ENCODE measurements at places on chromosomes 12 and 14.

GRCh38 chr12:48423171-48423570 is 49.2 kb upstream of the ANP32D start:
- no peak for DNase-seq

GRCh38 chr12:55724226-55724939 is 4.2 kb downstream of the RDH5 start:
- peak; percentile 39 for DNase-seq

GRCh38 chr14:68733086-68733914 is 59.6 kb downstream of the ZFP36L1 start:
- no peak for DNase-seq

DNA sequence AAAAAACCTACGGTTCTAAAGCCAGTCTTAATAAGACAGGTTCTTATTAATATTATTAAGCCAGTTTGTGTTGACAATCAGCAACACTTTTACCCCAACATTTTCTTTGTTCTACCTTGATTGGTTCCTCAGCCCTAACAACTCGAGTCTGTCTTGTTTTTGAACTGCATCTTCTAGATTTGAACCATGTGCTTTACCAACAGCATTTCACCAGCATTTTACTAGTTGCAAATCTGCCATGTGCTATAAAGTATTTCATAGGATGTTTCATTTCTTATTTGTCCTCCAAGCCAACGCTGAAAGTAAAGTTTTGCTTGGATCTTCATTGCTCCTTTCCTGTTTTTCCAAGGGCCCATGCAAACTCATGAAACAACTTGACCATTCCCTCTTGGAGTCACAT is 133.4 kb downstream of the ST8SIA1 start:
- no peak for DNase-seq

DNA sequence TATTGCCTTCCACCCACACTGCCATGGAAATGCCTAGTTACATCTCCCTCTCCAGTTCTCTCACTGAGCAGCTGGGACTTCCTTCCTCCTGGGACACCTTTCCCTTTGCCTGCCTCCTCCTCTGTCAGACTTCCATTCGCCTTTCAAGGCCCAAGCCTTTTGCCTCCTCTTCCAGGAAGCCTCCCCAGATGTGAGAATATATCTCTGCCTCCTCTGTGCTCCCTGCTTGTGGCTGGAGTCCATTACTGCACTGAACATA is 3.1 kb downstream of the IFI27L2 start:
- no peak for DNase-seq

- DNase-seq = no peak
Observed at GRCh38 chr12:94073441-94074051, 74.8 kb upstream of the PLXNC1 start.

DNA sequence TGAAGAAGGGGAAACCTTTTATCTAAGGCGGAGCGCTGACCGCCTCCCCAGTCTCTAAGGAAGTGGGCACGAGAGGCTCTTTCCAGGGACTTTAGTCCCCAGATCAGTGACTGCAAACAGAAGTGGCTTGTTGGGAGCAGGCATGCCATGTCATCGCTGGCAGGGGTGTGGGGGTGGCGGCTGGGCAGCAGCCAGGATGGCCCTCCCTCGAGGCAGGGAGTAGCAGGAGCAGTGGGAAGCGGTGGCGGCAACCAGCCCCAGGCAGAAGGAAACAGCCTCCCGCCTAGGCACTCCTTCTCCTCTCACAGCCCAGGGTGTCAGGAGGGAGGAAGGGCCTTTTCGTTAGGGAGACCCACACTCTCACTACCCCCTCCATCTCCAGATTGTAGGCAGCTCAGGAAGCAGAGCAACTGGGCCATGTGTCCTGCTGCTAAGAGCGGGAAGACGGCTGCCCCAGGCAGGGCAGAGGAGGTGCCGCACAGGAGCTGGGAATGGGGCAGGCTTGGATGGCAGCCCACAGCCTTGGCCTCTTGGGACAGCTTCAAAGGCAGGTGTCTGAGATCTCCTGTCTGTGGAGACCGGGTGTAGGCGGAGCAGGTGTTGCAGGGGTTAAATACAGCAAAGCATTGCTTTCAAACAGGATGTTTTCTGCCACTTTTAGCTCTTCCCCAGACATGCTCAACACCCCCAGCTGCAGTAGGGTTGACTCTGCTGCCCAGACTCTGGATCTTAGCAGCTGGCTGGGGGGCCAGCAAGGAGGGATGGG is 21.8 kb downstream of the VDR start:
- no peak for DNase-seq

- DNase-seq = no peak
Observed at GRCh38 chr14:95611293-95611880, 74.8 kb upstream of the TCL1B start.

- no peak for DNase-seq
Observed at GRCh38 chr14:102500158-102500662, 9.4 kb downstream of the ANKRD9 start.

DNA sequence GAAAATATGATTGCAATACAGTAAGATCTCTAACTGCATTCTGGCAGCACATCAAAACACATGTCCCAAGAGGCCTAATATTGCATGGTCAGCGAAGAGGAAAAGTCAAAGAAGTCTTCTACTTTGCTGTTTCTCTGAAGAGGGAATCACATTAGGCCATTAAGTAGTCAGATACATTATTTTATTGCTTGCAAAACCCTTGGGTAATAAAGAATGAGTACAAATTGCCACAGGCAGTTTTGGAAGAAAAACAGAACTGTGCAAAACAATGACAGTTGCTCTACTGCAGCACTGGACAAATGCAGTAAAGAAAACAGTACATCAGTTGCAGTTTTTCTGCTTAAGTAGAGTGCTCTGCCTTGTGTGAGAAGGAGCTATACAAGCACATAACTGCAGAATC is 211.9 kb downstream of the MED13L start:
- no peak for DNase-seq

DNA sequence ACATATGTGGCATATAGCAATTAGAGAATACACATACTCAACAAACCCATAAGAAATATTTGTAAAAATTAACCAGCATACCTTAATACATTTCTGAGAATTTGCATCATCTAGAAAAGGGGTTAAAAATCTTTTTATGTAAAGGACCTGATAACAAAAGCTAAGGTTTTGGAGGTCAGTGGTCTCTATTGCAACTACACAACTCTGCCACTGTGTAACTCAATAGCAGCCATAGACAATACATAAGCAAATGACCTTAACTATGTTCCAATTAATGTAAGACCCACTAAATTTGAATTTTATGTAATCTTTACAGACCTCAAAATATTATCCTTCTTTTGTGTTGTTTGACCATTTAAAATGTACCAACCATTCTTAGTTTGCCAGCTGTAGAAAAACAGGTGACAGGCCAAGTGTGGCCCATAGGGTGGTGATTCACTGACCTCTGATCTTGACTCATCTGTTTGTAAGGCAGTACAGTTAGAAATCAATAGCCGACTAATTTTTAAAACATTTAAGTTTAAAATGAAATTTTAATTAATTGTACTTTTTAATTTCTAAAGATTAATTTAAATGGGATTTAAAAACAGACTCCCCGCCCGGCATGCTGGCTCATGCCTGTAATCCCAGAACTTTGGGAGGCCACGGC is 7.4 kb upstream of the EPS8 start:
- DNase-seq = no peak

GRCh38 chr14:69137416-69137815 is 15.5 kb downstream of the DCAF5 start:
- no peak for DNase-seq

DNA sequence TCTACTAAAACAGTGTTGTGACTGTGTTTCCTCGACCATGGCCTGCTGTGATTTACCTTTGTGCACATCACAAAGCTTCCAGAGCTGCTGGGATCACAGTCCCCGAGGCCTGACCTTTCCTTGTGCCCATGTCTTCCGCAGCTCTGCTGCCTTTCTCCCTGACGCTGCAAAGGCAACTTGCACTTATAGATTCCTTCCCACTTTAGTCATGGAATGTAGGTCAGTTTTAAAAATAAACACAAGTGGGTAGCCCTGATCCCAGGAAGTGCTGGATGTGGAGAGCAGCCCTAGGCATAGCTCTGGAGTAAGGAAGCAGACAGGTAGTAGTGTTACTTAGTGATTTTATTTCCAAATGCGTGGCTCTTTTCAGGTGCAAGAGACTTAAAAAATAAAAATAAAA is 825.7 kb downstream of the AACS start:
- no peak for DNase-seq

- no peak for DNase-seq
Observed at GRCh38 chr14:90088176-90088575, 26.4 kb downstream of the KCNK13 start.

- DNase-seq = no peak
Observed at GRCh38 chr12:32891526-32891925, 5.1 kb downstream of the PKP2 start.

GRCh38 chr12:124240493-124240892 is 54.4 kb upstream of the RFLNA start:
- no peak for DNase-seq

DNA sequence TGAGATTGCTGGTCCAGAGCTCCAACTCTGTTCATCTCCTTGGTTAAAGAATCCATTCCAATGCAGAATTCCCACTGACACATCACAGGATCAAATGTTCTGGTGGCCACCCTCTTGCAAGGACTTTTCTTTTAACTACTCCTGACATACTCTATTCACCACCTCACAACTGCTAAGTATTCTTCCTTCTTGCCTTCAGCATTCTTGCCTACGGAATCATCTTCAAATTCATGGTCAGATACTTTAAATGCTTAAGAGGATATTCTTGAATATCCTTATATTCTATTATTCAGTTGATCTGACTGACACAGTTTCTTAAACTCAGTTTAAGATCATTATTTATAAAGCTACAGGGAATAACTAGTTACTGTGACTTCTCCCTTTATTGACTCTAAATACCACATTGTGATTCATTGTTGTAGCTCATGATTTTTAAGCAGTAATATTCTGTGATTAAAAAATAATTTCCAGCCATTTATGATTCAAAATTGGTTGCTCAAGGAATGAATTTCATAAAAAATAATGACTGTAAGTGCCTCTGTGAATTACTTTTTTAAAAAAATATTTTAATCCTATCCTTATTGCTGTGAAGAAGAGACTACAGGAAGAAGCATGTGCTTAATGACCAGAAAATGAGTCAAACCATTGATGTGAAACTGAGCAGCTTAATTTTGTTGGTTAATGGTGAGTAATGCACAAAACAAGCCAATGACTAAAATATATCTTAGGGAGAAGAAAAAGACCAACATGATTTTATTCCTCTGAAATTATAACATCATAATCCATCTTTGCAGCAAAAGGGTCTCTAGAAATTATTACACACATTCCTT is 207.1 kb downstream of the PIK3C2G start:
- DNase-seq = no peak

DNA sequence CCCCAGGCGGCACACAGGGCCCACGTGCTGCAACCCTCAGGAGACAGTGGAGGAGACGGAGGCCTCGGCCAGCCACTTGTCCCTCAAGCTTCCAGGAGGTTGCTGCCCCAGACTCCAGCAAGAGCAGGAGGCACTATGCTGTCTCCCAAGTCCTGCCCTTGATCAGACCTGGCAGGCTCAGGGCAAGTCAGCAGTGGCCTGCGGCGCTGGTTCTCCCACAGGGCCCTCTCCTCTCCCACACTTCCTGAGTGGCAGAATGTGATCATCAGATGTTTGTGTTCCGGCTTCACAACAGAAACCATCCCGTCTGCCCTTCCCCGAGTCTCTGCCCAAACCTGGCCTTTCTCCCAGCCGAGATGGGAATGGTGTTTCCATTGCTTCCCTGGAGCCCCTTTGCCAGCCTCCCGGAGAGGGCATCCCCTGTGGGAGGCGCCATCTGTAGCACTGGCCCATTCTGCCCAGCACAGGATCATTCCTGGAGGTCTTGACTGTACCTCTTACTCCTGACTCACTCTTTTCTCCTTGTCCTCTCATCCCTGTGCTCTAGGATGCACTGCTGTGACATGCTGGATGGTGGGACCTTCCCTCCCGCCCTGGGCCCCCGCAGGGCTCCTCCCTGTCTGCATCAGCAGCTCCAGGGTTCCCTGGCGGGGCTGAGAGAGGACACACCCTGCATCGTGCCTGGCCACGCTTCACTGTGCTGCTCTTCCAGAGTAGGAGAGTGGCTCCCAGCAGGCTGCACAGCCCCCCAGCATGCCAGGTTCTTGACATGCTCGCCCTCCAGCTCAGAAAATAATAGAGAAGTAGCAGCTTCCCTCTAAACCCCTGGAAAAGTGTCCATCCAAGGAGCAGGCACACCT is 114.7 kb upstream of the FKBP4 start:
- peak; percentile 49 for DNase-seq

- DNase-seq = no peak
Observed at GRCh38 chr12:109487181-109488050, 10.0 kb downstream of the UBE3B start.

GRCh38 chr14:75267141-75267721 is 11.4 kb upstream of the FOS start:
- DNase-seq = no peak

- DNase-seq = no peak
Observed at GRCh38 chr12:106878804-106879203, 76.9 kb upstream of the TMEM263 start.

- peak; percentile 75 for DNase-seq
Observed at GRCh38 chr12:38316391-38317129, at the start of gene ALG10B. Gene ALG10B (plus strand): TSS chr12:38316774. CDS start chr12:38316894, 120 bp downstream.
